AG09309 (cell line): ENCODE measurements at places on chromosomes 7 and 10.
A peak's percentile ranks its signal among the peaks of the same experiment; 100 is the strongest.

GRCh38 chr7:140673774-140674155 lies 1.0 kb downstream of the ADCK2 start:
- DNase-seq: no peak

DNA sequence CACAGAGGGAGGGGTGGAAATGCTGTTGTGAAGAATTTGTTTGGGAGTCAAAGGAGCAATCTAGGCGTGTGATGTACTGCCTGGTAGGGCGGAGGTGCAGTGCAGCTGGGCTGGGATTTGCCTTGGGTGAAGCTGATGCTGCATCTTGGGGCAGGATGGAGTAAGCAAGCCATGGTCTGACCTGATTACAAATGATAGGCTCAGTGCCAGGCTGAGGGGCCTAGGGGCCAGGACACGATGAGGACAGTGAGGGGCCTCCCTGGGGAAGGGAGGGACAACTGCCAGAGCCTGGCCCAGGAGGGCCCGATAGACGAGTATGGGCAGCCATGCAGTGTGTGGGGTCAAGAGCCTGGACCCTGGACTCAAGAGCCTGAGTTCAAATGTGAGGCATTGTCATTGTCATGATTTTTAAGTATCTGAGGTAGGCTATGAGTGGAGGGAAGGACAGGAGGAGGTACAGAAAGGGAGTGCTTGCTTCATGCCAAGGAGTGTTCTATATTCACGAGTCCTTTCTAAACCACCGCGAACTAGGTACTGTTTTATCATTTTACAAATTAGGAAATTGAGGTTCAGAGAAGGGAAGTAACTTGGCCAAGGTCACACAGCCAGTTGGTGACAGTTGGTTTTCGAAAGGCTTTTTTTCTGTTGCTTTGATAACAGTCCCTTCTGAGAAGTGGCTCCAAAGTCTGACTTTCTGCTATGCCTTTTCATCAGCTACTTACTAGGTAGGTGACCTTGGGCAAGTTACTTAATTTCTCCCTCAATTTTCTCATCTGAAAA lies 29.7 kb downstream of the HIF1AN start:
- DNase-seq: no peak

DNA sequence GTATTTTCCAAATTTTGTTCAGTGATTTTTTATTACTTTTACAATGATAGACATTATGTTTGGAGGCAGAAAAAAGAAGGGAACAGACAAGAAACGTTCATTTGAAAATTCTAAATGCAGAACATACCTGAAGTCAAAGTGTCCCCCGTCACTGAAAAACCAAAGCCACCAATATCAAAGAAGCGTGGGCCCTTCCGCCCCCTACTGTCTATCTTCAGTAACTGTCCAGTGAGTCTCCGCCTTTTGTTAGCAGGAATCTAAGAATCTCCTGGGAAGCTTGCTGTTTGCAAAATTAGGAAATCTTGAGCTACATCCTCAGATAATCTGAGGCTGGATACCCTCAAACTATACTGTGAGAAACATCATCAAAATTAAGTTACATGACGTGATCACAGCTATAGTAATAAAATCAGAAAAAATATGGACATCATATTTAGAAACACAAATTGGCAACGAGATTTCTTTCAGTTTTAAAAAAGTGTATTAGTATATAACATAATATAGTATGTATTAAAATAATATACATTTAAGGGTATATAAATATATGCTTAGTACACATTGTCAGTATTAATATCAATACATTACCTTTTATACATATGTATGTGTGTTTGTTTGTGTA lies 169.3 kb upstream of the AKR1E2 start:
- DNase-seq: no peak

- no peak for DNase-seq
Observed at GRCh38 chr10:75240329-75241076, 4.7 kb upstream of the COMTD1 start.

DNA sequence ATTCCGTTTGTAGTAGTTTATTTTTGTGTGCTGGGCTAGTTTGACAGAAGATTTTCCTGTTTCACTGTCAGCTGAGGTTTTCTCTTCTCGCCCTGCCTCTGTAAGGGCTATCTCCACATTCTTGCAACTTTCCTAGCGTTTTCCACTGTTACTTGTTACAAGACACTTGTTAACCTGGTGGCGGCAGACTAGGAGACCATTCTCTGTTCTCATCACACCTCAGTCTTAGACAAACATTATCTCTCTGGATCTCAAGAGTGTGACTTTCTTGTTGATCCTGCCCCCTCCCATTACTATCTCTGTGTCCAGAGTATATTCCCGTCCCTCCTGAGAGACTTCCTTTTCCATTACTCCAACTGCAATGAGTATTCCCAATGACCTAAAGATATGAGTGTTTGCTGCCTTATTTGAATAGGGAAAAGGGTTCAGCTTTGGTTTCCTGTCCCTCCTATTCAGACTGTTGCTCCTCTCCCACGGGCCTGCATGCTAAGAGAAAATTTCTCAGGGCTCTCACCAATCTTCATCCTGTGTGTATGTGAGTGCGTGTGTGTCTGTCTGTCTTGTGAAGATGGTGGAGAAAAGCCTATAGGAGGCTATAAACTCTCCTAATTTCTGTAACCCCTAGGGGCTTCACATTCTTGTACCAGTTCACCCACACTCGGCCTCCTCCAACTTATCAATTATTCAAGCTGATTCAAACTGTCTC lies 722.4 kb upstream of the POT1 start:
- DNase-seq: no peak

GRCh38 chr7:75921479-75921878 lies 6.5 kb downstream of the POR start:
- DNase-seq: no peak

- DNase-seq: peak; percentile 98
Observed at GRCh38 chr10:26486304-26486703, 48.2 kb downstream of the APBB1IP start.

- no peak for DNase-seq
Observed at GRCh38 chr7:151524331-151524730, 4.6 kb upstream of the RHEB start.

DNA sequence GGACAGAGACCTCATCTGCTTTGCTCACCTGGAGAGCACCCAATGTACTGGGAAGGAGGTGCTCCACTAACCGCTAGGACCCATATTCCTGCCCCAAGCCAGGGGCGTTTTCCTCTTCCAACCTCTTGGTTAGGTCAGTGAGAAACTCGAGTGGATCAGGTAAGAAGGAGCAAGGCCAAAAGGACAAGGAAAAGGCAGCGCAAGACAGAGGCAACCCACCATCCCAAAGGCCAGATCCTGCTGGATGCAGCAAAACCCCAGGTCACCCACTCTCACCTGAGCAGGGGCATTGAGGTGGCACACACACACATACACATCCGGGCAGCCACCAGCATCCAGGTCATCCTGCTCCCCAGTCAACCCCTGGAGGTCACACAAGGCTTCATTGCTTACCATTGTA lies 105.1 kb downstream of the GRID1 start:
- DNase-seq: no peak

GRCh38 chr10:89189211-89189734 lies 17.8 kb downstream of the CH25H start:
- DNase-seq: no peak

DNA sequence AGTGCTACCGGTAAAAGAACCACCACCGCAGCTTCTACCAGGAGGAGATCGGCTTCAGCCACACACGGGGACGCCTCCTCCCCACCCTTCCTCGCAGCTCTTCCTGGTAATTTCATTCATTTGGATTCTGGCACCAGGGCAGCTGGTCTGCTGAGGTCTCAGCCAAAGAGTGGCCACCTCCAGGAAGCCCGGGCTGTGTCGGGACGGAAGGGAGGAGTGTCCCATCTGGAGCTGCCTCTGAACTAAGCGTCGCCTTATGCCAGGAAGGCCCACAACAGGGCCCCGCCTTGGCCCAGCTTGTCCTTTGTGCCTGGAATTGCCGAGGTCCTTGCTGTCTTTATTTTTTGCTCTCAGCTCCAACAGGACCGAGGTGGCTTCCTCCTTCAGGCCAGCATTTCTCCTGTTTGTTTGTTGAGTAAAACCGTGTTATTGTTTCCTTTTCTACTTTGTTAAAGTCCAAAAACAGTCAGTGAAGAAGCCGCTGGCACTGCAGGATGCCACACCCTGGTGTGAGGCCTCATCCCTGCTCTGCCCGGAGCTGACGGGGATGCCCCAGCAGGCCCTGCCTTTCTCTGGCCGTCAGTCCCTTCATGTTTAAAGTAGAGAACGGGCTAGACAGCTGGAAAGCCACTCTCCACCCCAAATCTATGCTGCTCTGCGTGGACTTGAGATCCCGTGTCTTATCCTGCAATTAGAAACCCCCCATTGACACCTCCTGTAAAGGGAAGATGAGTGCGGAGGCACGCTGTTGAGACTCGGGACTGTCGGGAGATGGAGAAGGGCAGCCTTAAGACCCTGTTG lies 24.5 kb upstream of the TTYH3 start:
- no peak for DNase-seq

DNA sequence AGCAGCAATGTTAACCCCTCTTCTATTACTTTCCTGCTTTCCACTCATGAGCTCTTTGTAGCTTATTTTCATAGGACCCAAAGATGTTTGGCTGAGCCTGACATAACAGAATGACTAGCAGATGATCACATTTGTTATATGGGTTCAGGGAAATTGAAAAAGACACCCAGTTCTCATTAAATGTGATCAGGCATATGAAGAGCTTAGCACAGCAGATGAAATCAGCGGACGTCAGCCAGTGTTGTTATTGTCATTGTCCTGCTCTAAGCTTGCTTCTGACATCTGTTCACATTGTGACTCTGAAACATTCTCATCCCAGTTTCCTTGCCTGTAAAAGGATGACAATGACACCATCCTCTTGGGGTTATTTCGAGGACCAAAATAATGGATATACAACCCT lies 43.5 kb downstream of the FAM241B start:
- DNase-seq: no peak

DNA sequence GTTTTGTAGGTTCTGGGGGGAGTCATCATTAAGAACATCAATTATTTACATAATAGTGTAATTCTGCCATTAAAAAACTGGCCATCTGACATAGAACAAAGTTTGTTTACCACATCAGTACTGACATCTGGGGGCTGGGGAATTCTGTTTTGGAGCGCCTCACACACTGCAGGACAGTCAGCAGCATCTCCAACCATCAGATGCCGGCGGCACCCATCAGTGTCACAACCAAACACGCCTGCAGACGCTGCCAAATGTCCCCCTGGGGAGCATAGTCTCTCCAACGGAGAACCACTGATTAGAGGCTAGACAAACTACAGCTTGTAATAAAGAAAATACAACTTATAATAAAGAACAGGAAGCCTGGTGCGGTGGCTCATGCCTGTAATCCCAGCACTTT lies 26.0 kb downstream of the GNA12 start:
- no peak for DNase-seq

DNA sequence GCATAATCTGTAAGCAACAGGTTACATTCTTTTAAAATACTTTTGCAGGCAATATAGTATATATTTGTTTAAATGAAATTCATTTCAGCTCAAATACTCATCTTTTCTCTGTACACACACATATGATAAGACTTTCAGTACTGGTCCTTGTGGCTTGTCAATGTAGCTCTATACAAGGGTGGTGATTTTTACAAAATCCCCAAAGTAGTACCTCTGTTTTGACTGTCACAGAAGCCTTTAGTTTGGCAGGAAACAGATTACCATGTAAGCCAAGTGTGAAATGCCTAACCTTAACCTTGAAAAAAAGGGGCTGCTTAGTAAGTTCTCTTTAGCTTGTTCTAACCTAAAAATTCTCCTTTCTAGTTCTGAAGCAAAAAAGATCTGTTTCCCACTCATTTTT lies 87.9 kb downstream of the KCND2 start:
- no peak for DNase-seq
